Activated CD8-positive, alpha-beta memory T cell treated with anti-CD3 and anti-CD28 coated beads for 24 hours (primary cell): ENCODE measurements at places on chromosomes 2 and 18.

DNA sequence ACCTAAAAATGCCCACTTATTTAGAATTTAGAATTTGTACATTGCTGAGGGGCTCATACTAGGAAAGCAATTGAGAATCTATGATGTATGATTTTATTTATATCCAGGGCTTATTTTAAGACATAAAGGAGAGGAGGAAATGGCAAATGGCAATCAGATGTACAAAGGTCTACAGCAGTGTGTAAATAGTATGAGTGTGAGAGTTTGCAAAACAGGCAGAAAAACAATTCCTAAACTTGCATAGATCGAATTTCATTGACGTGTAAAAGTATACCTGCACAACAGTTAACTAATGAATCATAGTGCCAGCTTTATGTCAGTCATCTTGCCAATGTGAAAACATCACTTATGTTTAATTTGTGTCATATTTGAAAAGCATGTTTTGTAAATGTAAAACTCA is 718.7 kb upstream of the GCFC2 start:
- DNase-seq = no peak

DNA sequence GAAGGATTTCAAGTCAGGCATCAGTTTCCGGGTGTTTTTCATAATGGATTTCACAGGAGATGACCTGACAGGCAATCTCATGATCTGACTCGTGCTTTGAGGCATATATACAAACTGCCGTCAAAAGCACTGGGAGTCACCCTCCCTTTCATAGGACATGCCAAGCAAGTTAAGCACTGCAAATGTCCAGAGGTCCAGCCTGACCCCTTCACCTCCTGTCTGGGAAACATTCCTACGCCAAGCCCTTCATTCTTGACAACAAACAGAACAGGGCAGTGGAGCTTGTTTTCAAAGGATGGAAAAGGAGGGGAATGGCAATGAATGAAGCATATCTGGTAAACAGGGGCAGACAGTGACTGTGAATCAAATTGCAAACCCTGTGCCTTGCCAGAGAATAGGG is 963.6 kb downstream of the BCL11A start:
- DNase-seq = no peak

DNA sequence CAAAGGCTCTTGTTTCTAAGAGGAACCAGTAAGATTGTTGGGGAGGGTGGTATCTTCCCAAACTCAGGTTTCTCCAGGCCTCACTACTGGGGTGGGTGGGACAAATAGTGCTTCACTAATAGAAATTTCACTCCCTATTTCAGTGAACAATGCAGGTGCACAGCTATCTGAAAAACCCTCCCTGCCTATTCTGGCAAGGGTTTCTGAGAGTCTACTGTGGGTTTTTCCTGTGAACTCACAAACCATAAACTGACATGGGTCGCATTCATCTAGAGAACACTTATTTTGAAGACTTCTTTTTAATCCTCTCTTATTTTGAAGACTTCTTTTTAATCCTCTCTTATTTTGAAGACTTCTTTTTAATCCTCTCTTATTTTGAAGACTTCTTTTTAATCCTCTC is 4.4 kb downstream of the IL36A start:
- no peak for DNase-seq

DNA sequence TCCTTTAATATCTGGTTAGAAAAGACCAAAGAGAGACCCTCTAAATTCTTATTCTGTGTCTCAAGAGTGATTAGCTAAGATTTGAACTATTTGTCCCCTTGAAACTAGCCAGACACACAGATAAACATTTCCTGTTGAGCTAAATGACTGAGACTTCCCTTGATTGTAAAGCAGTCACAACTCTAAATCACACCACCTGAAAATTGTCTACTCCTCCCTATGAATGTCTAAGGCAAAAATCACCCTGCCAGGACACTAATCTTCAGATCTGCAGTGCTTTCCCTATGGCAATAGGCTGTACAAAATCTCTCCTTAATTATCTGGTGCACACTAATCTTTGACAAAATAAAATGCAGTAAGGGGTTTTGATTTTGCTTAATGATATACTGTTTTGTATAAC is 200.5 kb upstream of the GULP1 start:
- no peak for DNase-seq

DNA sequence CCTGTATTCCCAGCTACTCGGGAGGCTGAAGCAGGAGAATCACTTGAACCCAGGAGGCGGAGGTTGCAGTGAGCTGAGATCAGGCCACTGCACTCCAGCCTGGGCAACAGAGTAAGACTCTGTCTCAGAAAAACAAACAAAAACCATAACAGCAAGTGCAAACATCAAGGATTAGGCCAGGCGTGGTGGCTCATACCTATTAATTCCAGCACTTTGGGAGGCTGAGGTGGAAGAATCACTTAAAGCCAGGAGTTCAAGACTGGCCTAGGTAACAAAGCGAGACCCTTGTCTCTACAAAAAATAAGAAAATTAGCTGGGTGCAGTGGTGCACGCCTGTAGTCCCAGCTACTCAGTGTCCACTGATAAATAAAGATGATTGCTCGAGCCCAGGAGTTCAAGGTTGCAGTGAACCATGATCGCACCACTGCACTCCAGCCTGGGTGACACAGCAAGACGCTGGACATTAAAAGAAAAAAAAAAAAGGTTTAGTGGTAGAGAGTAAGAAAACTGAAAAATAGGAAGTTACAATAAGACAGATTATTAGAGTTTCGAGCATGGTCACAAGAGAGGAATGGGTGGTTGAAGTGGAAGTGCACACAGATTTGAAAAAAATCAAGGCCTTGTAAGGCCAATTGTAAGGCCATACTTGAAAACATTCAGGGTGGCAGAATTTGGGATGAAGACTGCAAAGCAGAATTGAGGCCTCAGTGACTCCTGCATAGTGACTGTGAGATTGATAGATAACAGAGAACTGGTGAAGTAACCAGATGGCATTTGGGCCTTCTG is 6.4 kb upstream of the KCMF1 start:
- DNase-seq = no peak

- no peak for DNase-seq
Measured at GRCh38 chr18:47748093-47748796, 182.2 kb downstream of the SMAD2 start.

- no peak for DNase-seq
Measured at GRCh38 chr2:69616755-69617154, 26.8 kb downstream of the AAK1 start.

DNA sequence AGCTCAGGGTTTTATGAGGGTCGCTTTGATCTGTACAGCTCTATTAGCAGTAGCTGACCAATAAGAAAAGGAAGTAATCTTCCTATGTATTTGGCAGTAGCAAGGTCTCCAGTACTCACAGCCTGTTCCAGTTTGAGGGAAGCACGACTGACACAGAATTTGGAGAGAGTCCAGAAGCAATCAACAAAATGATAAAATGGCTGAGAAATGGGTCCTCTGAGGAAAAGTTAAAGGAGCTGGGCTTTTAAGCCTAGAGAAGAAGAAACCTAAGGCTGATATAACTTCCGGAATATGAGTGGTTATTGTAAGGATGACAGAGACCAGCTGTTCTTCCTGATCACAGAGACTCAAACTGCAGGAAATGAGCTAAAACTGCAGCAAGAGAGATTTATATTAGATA is 382.8 kb downstream of the GPD2 start:
- no peak for DNase-seq

DNA sequence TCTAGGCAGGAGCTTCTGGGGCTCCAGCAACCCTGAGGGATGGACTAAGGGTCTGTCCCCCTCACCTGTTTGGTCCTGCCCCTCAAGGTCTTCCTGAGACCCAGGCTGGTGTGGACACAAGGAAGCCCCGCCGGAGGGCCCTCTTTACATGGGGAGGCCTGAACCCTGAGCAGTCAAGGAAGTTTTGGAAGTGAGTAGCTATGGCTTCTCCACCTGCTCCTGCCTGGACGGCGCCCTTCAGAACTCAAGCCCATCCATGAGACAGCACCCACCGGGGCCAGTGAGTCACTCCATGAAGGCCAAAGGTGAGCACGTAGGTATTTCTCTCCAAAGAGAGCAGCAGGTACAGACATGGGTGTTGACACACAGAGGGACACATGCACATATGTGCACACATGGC is 98.2 kb upstream of the CTDP1 start:
- no peak for DNase-seq

GRCh38 chr2:65722028-65722778 is 289.8 kb upstream of the SPRED2 start:
- no peak for DNase-seq

DNA sequence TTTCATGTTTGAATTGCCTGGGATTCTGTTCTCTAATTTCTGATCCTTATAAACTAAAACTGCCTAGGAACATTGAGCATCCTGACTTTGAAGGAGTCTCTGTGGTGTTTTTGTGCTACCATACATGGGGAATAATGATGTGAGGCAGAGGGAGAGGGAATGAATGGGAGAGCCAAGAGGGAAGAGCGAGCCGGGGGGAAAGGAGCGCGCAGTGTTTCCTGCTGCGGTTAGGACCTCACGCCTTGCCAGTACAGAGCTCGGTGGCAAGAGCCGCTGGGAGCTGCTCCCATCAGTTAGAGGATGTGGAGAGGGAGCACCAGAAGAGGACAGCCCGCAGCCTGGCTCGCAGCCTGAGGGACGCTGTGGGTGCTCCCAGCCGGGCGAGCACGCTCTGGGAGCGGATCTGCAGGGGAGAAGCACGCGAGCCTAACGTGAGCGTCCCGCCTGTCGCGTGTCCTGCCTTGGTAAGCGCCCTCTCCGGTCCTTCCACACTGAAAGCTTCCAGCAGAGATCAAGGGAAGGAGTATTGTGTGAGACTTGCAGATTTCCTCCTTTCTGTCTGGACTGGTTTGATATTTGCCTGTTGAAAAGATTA is 114.7 kb downstream of the FAM210A start:
- no peak for DNase-seq

DNA sequence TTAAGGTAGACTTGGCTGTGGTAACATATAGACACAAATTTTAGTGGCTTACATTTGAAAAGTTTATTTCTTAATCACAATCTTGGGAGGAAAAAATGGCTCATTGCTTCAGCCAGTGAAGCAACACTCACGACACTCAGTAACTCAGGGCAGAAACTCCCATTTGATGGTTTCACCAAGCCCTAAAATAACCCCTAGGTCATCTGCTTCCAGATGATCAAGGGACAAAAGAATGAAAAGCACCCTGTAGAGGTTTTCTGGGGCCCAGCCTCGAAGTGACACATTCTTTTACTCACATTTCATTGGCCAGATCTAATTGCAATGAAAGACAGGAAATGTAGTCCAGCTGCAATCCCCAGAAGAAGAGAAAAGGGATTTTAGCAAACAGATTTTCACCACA is 275.9 kb downstream of the TMX3 start:
- DNase-seq = no peak

- DNase-seq = peak; percentile 81
Measured at GRCh38 chr2:8488001-8488738, 193.7 kb upstream of the ID2 start.

DNA sequence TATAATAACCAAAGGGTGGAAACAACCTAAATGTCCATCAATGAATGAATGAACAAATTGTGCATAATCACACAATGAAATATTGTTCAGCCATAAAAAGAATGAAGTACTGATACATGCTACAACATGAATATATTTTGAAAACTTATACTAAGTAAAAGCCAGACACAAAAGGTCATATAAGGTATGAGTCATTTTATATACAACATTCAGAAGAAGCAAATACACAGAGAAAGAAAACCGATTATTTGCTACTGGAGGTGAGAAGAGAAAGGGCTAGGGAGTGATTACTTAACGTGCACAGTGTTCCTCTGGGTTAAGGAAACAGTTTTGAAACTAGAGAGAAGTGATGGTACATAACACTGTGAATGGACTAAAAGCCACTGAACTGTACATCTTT is 105.3 kb downstream of the GORASP2 start:
- no peak for DNase-seq

DNA sequence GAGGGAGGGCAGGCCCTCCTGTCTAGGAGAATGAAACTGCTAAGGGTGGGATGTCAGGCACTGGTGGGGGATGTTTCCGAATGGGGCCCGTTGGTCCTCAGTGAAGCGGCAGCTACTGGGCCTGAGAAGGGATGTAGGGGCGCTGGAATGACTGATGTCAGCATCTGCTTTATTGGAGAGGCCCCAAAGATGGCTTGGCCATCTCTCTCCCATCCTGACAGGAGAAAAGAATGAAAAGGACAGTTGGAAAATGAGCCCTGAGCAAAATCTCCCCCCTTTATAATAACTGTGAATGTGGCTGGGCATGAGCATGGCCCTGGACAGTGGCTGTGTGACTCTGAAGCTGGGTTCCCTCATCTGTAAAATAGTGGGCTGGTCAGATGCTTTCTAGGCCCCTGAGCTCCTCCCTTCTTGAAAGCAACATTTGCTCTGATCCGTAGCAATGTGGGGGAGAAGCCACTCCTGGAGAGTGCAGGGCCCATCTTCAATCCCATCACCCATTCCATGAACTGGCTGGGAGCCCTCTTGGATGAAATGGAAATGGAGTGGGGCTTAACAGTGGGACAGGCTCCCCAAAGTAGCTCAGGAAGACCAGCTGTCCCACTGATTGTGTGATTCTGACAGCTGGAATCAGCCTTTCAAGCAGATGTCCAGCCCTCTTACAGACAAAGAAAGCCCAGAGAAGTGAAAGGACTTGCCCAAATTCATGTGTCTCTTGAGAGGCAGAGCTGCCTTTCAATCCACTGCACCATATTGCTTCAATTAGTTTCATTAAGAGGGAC is 232.7 kb upstream of the SMAD2 start:
- no peak for DNase-seq

GRCh38 chr2:48607307-48608014 is 10.2 kb upstream of the GTF2A1L start:
- DNase-seq = no peak

- DNase-seq = no peak
Measured at GRCh38 chr2:143893371-143893770, 626.5 kb downstream of the ZEB2 start.

- DNase-seq = no peak
Measured at GRCh38 chr18:48986851-48987761, 36.3 kb upstream of the SMAD7 start.

- no peak for DNase-seq
Measured at GRCh38 chr2:229129738-229130371, 141.2 kb downstream of the PID1 start.

DNA sequence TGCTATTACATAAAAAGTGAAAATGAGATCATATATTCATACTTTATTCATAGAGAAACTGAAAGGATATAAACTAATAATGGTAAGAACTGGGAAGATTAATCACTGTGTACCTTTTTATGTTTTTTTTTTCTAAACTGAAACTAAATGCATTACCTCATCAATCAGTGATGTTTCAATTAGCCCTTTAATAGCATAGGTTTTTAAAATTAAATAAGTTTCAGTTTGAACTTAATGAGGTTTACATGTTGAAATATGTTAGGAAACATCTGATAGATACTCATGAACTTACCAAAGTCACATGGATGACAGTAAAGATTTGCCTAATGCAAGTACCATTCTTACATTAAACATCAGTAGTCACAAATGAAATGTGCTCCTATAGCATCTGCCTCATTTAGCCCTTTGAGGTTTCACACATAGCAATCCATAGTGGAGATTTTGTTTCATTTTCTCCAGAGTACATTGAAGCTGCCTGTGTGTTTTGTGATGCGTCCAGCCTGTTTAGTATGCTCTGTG is 8.9 kb downstream of the MAPRE2 start:
- no peak for DNase-seq

- DNase-seq = no peak
Measured at GRCh38 chr2:223055140-223055539, 3.1 kb downstream of the KCNE4 start.

GRCh38 chr18:63144748-63145147 is 174.8 kb downstream of the BCL2 start:
- no peak for DNase-seq
